BJ (cell line): ENCODE measurements at places on chromosomes 3 and 15. TPM values are rescaled to one million over a fixed set of nuclear protein-coding genes. Genes with fewer than 3 reads are reported as not detected.

GRCh38 chr15:66912001-66912400 lies 153.4 kb upstream of the SMAD3 start:
- DNase-seq = no peak

DNA sequence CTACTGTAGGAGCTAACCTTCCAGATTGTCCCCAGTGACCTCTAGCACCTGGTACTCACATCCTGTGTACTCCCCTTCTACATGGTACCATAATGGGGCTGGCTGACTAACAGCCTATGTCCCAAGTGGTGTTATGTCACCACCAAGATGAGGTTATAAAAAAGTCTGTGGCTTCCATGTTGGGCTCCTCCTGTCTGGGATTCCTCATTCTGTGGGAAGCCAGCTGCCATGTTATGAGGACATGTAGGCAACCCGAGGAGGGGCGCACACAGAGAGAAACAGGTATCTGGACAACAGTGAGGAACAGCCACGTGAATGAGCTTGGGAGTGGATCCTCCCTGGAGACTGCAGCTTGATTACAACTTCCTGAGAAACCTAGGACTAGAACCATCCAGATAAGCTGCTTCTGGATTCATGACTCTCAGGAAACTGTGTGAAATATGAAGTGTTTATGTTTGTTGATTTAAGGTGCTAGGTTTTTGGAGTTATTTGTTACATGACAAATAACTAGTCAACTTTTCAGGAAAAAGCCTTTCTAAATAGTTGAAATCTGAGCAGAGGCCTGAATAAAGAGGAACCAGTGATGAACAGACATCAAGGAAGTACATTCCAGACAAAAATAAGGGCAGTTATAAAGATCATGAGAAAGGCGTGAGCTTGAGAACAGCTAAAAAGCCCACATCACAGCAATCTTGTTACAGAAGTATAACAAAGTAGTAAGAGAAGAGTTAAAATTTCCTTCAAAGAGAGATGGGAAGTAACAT lies 21.7 kb downstream of the GOLIM4 start:
- no peak for DNase-seq

DNA sequence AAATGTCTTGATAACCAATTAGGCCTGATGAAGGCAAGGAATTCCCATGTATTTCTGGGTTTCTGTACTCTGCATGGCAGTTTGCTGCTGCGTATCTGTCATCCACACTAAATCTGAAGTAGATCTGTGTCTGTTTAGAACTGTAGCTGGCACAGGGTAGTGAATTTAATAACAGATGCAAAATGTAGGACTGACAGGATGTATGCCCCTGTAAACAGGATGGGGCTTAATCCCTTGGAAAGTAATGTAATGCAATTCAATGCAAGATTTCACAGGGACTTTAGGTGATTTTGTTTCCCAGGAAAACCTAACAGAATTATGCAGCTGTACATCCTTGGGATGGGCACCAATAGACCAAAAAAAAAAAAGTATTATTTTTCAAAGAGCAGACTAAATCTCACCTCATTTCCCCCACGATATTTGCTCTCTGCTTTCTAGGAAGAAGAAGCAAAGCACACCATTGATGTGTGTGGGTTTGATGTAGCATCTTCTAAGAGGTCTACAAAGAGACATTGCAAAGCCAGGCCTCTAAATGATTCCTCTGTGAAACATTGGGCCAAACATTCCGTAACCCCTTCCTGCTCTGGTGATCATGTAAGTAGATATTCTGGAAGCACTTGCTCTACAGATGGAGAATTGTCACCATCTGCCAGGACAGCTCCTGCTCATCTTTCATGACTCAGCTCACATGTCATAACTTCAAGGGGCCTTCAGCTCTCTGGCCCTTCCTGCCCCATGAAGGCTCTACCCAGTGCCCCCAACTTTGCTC lies 464.3 kb upstream of the RGMA start:
- no peak for DNase-seq

GRCh38 chr15:92840149-92840548 lies 60.0 kb upstream of the CHD2 start:
- no peak for DNase-seq

DNA sequence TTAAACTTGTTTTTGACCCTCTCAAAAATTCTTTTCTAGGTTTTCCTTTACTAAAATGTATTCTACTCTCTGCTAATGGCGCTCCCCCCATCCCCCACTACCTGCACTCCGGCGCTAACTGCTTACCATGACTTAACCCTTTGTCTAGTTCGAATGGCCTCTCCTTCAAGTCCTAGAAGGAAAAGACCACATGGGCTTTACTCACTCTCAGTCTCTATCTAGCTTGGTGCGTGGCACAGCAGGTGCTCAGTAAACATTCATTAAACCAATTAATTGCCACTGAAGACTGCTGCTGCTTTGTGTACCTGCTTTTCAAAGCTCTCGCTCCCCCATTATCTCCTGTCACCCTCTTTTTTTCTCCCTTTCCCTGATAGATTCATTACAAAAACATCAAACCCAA lies 457.7 kb upstream of the THRB start:
- no peak for DNase-seq

Gene SMCO1
- polyA plus RNA-seq = not detected in 2 replicates
